Large intestine (tissue), 12 donors: ENCODE measurements at places on chromosomes 13 and 19. TPM values are rescaled to one million over a fixed set of nuclear protein-coding genes. Genes with fewer than 3 reads are reported as not detected.

DNA sequence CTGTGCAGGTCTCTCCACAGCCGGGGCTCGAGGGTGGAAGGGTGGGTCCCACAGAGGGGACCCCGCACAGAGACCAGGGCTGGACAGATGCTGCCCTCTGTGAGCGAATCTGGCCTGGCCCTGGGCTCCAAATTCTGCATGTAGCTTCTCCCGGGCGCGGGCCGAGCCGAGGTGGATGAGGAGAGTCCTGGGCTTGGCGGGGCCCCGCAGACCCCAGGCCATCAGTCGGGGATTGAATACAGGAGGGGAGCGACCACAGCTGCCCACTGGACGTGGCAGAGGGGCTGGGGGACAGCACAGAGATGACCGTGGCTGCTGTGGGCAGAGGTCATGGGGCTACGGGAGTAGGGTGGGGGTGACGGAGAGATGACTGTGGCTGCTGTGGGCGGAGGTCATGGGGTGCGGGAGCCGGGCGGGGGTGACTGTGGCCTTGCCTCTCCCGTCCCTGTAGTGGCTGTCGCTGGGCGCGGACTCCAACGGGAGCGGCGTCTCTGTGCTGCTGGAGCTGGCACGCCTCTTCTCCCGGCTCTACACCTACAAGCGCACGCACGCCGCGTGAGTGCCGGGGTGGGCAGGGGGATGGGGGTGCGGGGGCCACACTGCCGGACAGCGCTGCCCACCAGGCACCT lies 15.5 kb downstream of the NCLN start:
- DNase-seq, result no peak

DNA sequence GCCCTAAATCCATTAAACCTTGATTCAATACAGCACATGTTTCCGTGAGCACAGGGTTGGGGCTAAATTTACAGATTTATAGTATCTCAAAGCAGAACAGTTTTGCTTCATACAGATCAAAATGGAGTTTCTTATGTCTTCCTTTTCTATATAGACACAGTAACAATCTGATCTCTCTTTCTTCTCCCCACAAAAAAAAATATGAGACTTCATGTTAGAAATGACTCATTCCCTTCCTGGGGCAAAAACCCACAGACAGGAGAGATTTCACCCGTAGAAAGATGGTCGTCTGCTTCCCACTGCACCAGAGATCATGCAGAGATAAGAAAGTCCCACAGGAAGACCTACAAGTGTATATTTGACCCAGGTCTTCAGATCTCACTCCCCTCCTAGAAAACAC lies 7.7 kb upstream of the ZNF611 start:
- DNase-seq, result no peak

DNA sequence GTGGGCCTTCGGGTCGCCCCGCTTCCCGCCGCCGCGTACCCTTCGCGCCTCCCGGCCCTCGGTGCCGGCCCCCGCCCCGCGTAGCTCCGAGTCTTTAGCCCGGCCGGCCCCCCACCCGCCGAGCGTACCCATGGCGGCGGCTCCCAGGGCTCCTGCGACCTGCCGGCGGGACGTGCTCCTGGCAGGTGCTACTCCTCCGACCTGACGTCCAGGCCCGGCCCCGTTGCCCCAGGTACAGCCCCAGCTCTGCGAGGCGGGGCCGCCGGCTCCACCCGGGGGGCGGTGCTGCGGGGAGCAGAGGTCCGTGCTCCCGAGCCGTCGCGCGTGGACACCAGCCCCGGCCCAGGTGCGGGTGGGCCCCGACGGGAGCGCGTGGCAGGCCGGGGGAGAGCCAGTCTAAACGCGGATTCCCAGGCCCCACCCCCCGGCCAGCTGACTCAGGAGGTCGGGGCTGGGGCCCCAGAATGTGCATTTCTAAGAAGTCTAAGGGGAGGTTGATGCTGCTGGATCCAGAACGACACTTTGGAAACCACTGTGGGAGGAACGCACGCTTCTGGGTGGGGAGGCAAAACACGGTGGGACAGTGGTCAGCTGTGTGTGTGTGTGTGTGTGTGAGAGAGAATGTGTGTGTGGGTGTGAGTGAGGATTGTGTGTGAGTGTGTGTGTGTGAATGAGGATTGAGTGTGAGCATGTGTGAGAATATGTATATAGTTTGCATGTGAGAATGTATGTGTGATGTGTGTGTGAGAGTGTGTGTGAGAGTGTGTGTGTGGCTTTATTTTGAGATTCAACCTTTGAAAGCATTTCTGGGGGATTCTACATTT lies at the start of gene SLC15A1:
TSS of gene SLC15A1 (minus strand) at position 206 of the 824 bp plus-strand sequence. CDS start at position 132, 74 bp downstream.
- peak; percentile 89 for DNase-seq

DNA sequence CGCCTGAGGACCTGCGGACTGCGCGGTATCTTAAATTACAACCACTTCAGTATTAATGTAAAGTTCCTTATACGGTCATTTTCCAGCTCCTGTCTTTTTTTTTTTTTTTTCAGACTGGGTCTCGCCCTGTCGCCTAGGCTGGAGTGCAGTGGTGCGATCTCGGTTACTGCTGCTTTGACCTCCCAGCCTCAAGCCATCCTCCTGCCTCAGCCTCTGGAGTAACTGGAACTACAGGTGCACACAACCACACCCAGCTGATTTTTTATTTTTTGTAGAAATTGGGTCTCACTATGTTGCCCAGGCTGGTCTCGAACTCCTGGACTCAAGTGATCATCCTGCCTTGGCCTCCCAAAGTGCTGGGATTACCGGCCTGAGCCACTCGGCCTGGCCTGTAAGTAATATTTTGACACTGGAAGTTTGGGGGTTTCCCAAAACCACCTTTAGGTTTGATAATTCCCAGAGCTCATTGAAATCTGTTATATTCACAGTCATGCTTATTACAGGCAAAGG lies 406 bp upstream of the EID2B start:
- DNase-seq, result no peak

- DNase-seq, result no peak
These were observed 1438.6 kb downstream of the UQCRFS1 start for GRCh38 chr19:27774337-27774736.

- DNase-seq, result no peak
These were observed 15.5 kb downstream of the BTBD2 start for GRCh38 chr19:1999856-2000515.

CNFN gene
- 13.5 TPM for polyA plus RNA-seq

PRSS57 gene
- 1.1 TPM for polyA plus RNA-seq

GPR12 gene
- polyA plus RNA-seq, result 0.97 TPM
